Sciatic nerve (tissue), 2 donors: ENCODE measurements at places on chromosomes 13 and 19.

- no peak for DNase-seq
Observed at GRCh38 chr13:78024996-78025395, 106.4 kb upstream of the EDNRB start.

DNA sequence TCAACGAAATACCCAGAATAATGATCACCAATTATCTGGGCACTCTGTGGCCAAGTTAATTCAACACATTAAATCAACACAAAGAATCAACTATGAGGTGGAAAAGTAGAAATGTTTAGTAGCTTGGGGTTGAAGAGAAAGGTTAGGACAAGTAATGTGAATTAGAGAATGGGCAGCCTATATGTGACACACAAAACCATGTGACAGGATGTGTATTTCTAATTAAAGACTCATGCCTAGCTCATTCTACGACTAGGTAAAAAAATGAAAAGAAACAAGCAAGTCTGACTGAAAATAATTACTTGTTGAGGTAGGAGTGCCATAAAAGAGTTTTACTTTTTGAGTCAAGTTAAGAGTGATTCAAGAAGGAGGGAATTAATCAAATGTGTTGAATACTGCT, 2646.0 kb upstream of the PCDH20 start:
- no peak for DNase-seq

DNA sequence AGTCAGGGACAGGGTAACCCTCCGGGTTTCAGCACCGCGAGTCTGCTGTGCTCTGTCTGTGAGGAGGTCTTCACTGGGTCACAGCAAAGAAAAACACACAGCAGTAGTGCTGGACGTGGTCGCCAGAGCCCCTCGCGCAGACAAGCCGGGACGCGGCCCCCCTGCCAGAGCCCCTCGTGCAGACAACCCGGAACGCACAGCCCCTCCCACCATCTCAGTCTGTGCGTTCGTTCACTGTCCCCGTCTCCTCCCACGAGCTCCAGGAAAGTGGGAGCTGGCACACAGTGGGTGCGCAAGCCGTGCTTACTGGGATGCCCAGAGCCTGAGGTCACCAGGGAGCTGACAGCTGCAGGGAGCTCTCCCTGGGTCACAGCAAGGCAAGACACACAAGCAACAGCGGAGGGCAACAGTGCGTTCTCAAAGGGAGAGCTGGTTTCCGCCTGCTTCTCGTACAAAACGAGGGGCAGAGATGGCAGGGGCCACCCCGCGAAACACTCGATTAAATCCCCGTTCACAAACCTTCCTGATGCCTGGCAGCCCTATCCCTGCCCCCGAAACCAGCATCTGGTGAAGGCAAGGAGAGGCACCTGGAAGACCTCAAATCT, 3.2 kb upstream of the PLPP2 start:
- DNase-seq: no peak

- DNase-seq: no peak
Observed at GRCh38 chr19:3358689-3359014, 7.7 kb upstream of the NFIC start.

DNA sequence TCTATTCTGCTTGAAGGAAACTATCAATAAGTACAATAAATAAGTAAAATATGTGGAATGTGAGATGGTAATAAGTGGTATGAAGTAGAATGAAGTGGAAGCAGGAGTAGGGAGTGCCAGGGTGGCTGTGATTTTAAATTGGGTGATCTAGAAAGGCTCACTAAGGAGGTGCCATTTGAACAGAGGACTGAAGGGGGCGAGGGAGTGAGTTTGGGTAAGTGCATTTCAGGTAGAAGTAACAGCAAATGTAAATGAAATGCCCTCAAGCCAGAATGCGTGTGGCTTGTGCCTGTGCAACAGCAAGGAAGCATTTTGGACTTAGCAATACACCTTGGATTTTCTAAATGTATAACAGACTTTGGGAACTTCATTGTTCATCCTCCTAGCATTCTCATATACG, 77.1 kb downstream of the CCNA1 start:
- DNase-seq: no peak
